ENCODE measurements at places on chromosomes 5 and 9. TPM values are rescaled to one million over a fixed set of nuclear protein-coding genes. Genes with fewer than 3 reads are reported as not detected.

GRCh38 chr9:748861-749497 lies 92.5 kb upstream of the DMRT1 start:
- no peak for DNase-seq

DNA sequence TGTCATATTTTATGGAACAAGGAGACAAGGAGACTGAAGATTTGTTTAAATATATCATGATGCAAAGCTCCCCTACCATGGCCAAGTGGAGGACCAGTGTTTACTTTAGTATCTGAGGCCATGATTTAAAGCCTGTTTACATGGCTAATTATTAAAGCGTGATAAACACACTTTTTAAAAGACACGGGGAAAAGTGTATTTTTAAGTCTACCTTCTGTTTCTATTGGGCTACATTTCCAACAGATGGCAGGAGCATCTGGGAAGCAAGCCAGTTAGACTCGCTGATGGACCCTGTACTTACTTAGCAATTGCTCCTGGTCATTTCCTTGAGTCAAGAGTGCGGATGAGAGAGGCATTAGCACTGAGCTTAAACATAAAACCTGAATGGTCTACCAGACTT lies 480.3 kb upstream of the SEMA6A start:
- DNase-seq: no peak

DNA sequence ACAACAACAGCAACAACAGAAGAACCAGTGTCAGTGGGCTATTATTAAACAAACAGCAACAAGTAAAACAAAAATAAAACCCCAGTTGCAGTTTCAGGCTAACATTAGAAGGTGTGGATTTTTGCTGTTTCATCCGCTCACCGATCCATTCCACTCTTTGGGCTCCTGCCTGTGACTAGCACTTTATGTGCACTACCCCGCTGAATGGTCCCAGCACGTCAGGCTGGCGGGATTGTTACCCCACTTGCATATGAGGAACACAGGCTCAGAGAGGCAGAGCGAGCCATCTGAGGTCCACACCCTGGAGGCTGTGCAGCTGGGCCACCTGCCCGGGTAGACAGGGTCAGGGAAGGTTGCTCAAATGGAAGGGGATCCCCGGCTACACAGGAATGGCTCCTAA lies 26.0 kb downstream of the NSG2 start:
- DNase-seq: no peak

DNA sequence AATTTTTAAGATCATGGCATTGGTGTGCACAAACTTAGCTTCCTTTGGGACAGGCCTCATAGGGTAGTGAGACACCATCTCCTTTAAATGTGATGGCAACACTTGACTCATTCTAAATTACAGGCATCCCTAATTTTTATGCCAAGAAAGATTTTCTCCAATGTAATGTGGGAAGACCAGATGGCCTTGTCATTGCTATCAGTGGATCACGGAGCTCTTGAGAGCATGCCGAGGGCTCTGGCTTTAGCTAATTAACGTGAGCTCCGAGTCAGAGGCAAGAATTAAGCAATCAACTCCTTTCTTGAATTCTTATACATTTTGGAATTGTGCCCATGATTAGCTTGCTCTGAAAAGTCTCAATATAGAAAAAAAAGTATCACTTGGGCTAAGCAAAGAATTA lies 215.8 kb downstream of the LRRC70 start:
- DNase-seq: no peak

ARHGEF39 gene
- 7.6 TPM for total RNA-seq
